ENCODE measurements at places on chromosomes 5 and 9.

- no peak for DNase-seq
These were observed 182.0 kb downstream of the MUSK start for GRCh38 chr9:110850401-110851135.

DNA sequence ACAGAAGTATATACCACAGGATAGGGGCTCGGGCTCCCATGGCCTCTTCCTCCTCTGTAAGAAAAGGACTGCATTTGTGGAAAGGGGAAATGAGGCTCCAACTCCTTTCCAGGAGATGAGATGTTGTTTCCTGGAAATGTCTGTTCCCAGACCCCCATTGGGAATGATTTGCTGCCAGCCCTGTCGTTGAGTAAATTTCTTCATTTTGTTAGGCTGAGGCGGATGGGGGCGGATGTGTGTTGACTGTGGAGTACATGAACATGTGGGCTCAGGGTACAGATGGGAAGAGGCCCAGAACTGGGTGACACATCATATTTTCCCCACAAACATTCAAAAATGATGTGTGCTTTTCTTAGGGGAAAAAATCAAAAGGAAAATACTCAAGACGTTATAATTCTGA lies 28.8 kb upstream of the TNFAIP8 start:
- no peak for DNase-seq

DNA sequence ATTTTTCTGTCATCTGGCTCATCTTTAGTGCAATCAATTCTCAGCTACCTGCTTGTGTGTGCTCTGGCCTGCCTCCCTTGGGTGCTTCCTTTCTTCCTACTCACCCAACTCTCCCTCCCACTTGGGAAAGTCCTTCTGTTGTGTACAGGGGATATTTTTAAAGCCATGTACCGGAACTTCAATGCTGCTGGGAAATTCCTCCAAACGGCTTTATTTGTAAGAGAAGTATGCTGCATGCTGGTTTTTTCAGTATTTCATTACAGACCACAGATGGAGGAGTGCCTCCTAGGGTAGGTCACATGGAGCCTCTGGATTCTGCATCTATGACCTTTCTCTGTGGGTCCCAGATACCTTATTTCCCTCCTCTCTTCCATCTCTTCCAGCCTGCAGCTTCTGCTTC lies 5.4 kb upstream of the HMHB1 start:
- no peak for DNase-seq

DNA sequence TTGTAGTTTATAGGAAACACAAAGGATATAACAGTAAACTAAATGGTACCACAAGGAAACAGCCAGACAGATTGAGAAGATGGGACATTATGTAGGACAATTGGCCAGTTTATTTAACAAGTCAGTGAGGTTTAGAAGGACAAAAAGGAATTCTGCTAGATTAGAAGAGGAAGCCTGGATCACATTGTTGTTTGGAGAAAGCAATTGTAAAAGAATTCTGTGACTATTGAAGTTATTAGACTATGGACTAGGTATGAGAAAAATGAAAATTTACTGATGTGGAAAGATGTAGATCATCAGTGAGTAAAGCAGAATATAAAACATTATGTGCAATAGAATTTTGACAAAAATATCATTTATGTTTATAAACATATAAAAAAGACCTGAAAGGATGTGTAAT lies 97.1 kb downstream of the CFAP95 start:
- DNase-seq: no peak

DNA sequence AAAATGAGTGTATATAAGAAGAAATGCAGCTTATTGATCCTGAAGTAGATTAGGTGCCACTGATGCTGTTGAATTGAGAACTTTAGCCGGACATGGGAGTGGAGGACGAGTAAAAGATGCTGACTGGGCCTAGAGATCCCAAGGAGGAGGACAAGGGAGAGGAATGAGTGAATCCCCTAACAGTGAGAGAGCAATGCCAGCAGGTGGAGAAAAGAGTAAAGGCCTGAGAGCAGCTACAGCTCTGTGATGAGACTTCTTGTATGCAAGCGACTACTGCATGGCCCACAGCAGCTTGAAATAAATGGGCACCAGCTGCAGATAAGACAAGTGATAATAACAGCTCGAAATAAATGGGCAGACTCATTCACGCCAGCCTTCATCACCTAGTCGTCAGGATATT lies 44.5 kb upstream of the JMY start:
- DNase-seq: no peak

DNA sequence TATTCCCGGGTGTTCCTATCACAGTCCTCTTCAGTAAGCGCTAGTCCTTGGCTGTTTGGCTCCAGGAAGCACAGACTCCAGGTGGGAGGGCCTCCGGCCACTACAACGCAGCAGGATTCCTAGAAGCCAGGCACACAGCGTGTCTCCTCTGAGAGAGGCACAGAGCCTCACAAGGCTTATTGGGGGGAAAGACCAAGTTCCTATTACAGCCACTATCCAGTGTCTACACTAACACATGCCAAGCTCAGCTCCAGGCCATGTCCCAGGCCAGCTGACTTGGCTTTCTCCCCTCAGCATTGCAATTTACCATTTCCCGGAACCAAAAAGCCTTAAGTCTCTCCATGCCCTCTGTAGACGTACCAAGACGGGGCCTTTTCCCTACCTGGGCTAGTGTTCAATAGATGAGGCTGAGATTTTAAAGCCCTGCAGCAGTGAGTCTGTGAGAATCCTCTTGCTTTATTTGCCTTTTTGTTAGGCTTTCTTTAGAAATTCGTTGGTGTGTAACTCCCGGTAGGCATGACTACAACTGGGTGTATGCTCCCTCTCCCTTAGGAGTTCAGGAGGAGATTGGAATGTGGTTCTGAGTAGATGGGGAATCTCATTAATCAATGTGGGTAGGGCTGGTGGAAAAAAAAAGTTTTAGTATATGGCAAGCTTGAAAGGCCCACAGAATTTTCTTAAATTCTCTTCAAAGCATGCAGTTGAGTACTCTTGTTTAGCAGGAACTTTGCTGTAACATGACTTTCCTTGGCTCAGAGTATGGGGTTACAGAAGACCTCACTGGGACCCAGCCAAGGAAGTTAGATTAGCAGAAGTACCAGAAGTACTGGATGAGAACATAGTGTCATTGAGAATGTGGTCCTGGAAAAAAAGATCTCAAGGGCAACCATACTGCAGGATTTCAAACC lies 84.3 kb upstream of the SLC1A3 start:
- no peak for DNase-seq

GRCh38 chr9:16726718-16727451 lies 143.6 kb downstream of the BNC2 start:
- peak; percentile 13 for DNase-seq

- DNase-seq: no peak
These were observed 40.9 kb downstream of the AMBP start for GRCh38 chr9:114037249-114037648.

DNA sequence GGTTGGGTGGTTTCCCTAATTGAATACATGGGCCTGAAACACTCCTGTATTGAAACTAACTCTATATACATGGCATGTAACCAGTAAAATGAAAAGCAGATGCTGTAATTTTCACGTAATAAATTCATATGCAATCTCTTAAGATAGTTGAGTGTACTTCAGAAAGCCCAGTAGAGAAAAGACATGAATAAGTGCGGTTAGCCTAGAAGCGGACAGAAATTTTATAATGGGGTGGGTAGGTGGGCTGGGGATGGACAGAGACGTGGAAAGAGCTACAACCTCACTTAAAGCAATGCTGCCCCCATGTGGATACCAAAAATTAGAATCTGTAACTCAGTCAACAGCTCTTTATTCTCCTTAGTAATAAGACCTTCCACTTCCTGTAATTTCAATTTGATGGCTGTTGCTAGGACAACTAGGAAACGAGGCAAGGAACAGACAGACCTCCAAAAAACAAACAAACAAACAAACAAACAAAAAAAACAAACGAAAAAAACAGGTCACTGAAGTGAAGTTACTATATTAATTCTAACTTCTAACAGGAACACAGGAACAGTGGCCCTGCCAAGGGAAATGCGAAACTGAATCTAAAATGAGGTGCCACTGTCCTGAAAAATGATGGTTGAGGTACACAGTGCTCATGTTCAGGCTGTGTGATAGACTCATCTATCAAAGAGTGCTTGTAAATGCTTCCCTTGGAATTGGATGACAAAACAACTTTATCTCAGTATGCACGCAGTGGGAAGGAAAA lies 103.4 kb upstream of the GNA14 start:
- peak; percentile 31 for DNase-seq

GRCh38 chr9:37531699-37532098 lies 44.5 kb downstream of the FBXO10 start:
- DNase-seq: peak; percentile 36

- DNase-seq: no peak
These were observed 203.8 kb downstream of the ARHGAP26 start for GRCh38 chr5:142973932-142974331.

- DNase-seq: no peak
These were observed 1.1 kb upstream of the PLEKHG4B start for GRCh38 chr5:90590-91547.

DNA sequence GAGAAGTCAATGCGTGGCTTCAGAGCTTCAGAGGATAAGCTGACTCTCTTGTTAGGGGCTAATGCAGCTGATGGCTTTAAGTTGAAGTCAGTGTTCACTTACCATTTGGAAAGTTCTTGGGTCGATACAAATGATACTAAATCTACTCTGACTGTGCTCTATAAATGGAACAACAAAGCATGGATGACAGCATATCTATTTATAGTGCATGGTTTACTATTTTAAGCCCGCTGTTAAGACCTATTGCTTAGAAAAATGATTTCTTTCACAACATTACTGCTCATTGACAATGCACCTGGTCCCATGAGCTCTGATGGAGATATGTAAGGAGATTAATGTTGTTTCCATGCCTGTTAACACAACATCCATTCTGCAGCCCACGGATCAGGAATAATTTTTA lies 435.7 kb downstream of the MAT2B start:
- no peak for DNase-seq

GRCh38 chr9:133768859-133769510 lies 30.8 kb upstream of the SARDH start:
- no peak for DNase-seq

DNA sequence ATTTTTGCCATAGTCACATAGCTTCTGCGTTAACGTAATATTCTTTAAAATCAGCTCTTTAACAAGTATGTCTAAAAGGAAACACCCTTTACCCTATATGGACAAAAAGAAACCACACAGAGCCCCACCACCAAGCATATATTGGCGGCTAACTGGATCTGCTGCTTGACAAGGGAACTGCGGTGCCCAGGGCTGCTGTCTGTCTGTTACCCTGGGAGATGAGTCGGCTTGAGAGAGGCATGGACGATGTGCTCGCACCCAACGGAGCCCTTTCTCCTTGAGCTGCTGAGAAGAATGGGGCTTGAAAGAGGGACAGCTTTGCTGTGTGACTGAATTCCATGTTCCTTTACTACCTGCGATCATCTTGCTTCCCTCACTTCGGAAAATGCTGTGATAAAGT lies 158.6 kb upstream of the SHB start:
- no peak for DNase-seq

- DNase-seq: no peak
These were observed 50.5 kb upstream of the PALM2AKAP2 start for GRCh38 chr9:109729513-109729912.

GRCh38 chr5:126384985-126385384 lies 38.2 kb upstream of the GRAMD2B start:
- no peak for DNase-seq

DNA sequence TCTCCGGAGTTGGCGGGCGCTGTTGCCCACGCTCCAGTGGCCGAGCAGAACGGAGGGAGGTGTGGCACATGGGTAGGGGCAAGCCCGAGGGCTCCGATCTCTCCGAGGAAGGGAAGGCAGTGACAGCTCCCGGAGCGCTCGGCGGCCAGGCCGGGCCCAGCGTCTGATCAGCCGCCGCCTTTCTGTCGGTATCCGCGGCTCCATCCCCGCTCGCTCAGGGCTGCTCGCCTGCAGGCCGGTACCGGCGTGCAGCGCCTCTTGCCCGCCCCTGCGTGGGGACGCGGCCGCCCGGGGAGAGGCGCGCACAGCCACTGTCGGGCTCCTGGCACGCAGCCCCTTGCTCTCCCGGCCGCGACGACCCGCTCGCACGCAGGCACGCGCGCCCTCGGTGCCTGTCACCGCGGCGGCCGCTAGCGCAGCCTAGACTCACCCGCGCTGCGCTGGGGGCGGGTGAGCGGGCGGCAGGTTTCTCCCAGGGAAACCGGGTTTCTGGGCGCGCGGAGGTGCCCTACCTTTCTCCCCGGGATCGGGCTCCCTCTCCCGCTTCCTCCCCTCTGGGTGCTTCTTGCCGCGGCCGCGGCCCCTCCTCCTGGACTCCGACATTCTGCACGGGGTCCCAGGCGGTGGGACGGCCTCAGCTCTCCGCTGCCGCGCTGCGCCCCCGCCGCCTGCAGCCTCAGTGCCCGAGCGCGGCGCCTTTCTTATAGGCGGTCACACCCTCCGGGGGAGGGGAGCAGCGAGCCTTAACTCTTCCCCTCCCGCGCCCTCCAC lies 108.4 kb downstream of the PSD2 start:
- no peak for DNase-seq

GRCh38 chr5:151002250-151002649 lies 18.1 kb upstream of the GPX3 start:
- peak; percentile 35 for DNase-seq

DNA sequence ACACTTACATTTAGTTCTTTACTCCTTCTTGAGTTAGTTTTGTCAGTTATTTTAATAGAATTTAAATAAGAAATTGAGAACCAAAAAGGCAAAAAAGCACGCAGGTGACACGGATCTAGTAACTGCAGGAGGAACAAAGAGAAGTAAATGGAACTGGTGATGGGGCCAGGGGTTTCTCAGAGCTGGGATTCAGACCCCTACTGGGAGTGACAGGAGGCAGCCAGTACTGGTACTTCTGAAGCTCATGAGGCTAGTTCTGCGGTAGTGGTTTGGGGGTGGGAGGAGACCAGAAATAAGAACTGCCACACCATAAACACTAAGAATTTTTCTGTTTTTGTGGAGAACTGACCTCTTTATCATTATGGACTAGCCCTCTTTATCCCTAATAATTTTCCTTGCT lies 48.2 kb downstream of the OXCT1 start:
- no peak for DNase-seq

DNA sequence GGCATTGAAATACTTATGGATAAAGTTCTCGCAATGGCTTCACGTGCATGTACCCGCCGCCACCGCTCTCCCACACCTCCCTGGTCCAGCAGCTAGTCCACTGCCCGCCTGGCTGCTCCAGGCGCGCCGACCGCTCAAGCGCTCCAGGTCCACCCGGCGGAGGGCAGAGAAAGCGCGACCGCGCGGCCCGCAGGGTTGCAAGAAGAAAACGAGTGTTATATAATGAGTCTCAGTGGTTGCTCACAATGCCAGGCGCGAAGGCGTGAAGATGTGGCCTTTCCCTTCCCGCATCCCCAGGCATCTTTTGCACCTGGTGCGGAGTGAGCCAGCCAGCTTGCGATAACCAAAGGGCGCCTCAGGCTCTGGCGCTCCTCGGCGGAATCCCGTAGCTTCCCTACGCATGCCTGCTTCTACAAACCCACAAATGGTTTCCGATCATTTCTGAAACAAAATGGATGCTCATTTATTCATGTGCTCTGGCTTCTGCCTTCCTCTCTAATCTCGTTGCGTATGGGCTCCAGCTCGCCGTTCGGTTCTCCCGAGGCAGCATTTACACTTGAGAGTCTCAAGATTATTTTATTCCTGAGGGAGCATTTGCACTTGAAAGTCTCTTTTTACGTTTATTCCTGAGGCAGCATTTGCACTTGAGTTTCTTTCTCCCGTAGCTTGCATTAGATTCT lies 25.7 kb downstream of the CDKN2A start:
- DNase-seq: no peak
